NCI-H146 (cell line): ENCODE measurements at places on chromosomes 6 and 20.

- no peak for DNase-seq
These were observed 23.8 kb downstream of the PPARD start for GRCh38 chr6:35366204-35366596.

DNA sequence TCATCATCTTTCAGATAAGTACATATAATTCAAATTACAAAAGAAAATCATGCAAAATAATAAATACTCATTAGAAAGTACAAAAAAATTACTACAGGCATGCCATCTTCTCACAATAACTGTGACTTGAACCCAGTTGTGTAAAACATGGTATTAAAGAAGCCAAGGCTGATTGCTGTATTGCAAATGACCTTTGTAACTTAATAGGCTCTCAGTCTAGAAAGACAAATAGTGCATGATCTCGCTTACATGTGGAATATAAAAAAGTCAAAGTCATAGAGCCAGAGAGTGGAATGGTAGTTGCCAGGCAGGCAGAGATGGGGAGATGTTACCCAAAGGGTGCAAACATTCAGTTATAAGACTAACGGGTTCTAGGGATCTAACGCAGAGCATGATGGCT lies 626.1 kb downstream of the COL12A1 start:
- DNase-seq, result no peak

- no peak for DNase-seq
These were observed 58.5 kb upstream of the EZR start for GRCh38 chr6:158877716-158878115.

GRCh38 chr6:30988209-30988825 lies 4.8 kb downstream of the MUC21 start:
- DNase-seq, result no peak

DNA sequence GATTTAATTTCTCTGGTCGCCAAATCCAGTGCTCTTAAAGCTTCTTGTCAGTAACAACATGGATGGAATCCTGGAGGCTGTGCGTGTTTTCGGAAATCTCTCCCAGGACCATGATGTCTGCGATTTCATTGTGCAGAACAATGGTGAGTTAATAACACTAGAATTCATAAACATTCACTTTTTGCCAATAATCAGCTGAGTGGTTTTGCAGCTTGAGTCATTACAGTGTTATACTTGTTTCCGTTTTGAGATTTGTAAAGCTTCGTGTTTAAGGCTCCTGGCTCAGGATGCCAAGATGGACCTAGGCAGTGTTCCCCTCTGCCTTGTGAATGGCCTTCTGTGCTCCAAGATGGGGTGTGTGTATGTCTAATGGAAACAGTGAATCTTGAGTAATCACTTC lies 113.8 kb downstream of the ARMC2 start:
- no peak for DNase-seq

- no peak for DNase-seq
These were observed 47.6 kb downstream of the ZDHHC14 start for GRCh38 chr6:157428427-157429202.

DNA sequence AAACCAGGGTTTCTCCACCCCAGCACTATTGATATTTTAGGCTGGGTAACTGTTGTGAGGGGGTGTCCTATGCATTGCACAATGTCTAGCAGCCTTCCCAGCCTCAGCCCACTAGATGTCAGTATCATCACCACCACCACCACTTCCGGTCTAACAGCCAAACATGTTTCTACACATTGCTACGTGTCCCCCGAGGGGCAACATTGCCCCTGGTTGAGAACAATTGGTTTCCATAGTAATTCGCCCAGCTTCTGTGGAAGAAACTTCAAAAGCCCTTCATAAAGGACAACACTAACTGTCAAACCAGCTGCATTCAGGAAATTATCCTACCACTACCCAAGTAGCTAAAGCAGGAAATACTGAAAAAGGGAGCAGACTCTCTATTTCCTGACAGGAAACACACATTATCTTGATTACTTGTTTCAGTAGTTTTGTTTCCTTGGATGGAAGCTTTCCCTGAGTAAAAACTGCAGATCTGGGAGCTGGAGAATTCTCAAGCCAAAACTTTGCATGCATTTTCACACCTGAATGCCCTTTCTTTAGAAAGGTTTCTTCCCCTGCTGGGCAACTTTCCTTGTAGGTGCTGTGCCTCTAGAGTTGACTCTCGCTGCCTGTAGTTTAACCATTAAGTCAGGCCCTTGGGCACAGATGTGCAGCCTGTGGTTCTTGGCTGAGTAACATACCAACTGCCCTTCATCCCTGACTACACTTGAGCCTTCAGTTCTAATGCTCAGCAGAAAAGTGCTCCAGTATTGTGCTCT lies 23.6 kb downstream of the PKHD1 start:
- peak; percentile 3 for DNase-seq

GRCh38 chr6:73644030-73644429 lies 9.8 kb downstream of the SLC17A5 start:
- no peak for DNase-seq

- no peak for DNase-seq
These were observed 88.9 kb upstream of the OGFRL1 start for GRCh38 chr6:71199736-71200135.

DNA sequence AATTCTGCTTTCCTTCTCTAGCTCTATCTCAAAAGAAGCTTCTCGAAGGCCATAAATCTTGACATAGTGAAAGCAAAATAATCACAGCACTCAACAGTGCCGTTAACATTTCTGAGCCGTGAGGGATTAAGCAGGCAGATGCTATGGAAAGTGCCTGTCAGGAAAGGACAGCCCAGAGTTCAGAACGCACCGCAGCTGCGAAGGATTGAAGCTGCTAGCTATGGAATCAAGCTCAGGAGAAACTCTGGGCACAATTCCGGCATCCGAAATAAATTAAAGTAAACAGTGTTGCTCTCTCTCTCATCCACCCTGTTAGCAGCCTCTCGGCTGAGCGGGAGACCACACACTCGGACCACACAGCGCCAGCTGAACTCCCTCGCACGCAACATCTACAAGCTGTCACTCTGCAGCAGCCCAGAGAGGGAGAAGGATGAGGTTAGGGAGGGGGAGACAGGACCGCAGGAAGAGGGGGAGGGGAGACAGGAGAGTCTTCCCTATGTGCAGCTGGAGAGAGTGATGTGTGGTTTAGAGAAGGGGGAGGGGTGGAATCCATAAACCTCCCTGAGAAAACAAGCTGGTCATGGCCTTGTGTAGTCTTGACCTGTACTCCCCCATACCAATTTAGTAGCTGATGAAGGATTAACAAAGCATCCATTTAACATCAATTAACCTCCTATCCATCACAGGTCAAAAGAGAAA lies 9.0 kb downstream of the EXOC2 start:
- peak; percentile 76 for DNase-seq

GRCh38 chr20:5843054-5843592 lies 92.9 kb downstream of the SHLD1 start:
- DNase-seq, result no peak

- no peak for DNase-seq
These were observed 971 bp downstream of the NFKBIE start for GRCh38 chr6:44264154-44265006.

- no peak for DNase-seq
These were observed 84.5 kb upstream of the CHD6 start for GRCh38 chr20:41702647-41703046.

GRCh38 chr20:33362898-33363297 lies 38.4 kb downstream of the CDK5RAP1 start:
- no peak for DNase-seq

DNA sequence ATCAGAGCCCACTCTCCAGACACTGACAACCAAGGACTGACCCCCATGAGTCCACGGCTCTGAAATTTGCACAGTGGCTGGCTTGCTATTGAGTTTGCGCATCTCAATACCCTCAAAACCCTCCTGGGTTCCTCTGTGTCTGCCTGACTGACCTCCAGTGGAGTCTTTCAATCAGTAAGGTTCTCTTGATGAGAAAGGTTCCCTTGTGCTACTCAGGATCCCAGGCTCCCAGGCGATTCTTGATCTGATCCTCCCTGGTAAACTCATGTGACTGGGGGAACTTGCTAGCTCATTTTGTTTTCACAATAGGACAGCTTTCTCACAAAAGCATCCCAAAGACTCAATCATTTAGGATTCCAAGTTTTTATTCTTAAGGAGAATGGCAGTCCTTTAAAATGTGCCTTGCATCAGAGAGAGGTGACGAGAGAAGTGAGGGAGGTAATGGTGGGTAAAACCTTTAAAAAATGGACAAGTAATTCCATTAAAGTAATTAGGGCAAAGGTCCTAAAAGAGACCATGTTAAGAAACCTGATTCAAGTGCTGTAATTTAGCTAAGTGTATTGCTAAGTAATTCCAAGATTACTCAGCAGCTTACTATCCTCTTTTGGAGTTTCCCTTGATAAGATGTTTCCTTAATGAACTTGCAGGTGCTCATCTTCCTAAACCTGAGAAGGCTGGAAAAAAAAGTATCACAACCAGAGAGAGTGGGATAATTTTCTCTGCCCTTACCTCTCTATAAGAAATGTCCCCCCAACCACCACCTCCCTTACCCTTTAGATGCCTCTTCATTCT lies 304.7 kb upstream of the SGK1 start:
- no peak for DNase-seq

- no peak for DNase-seq
These were observed 99.9 kb downstream of the RTN4IP1 start for GRCh38 chr6:106529438-106529837.
